ENCODE measurements at places on chromosomes 4 and X. TPM values are rescaled to one million over a fixed set of nuclear protein-coding genes. Genes with fewer than 3 reads are reported as not detected.
A peak's percentile ranks its signal among the peaks of the same experiment; 100 is the strongest.

GRCh38 chrX:14354521-14354920 is 174.8 kb upstream of the GLRA2 start:
- no peaks in the 10 kb centered on the region for H3K4me1 ChIP-seq
- no peak overlapping the region for H3K27ac ChIP-seq
- H3K27me3 ChIP-seq = no peaks in the 10 kb centered on the region
- H3K36me3 ChIP-seq = no peaks in the 10 kb centered on the region
- DNase-seq = no peak

DNA sequence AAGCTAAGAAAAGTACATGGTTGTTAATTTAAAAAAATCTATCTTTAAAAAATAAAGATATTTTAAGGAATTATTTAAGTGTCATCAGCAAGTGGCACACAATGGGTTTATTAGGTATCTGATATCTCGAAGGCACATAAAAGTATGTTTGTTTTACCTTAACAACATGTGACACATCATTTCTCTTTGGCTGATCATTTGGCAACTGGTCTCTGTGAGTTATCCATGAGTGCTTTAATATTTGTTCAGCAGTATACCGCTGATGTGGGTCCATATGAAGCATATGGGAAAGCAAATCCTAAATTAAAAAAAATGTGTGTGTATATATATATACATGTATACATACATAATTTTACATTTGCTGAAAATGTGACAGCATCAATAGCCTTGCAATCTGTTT is 123.2 kb downstream of the RPS6KA6 start:
- H3K36me3 ChIP-seq = no peaks in the 10 kb centered on the region
- H3K27me3 ChIP-seq = no peaks in the 10 kb centered on the region
- no peaks in the 10 kb centered on the region for H3K4me1 ChIP-seq
- no peak overlapping the region for H3K27ac ChIP-seq
- DNase-seq = no peak

DNA sequence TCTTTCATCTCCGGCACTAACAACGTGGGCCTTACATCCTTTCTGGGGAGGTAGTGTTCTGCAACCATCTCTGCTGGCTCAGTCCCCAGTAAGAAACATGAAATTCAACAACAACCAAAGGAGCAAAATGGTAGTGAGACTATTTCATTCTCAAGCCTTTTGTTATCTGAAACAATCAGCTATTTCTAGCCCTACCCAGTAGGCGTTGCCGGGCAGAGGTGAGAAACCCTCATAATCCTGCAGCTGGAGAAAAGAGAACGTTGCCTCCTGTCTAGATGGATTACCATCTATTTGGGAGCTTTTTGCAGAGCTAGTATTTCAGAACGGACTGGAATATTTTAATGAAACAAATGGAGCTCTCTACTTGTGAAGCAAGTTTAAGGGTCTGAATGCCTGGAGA is 66.4 kb upstream of the GPR174 start:
- no peaks in the 10 kb centered on the region for H3K36me3 ChIP-seq
- peak overlapping the region; percentile 6 for H3K27ac ChIP-seq
- no peak overlapping the region for H3K4me3 ChIP-seq
- DNase-seq = peak; percentile 9
- H3K4me1 ChIP-seq = peaks cover 23% of the 10 kb centered on the region

DNA sequence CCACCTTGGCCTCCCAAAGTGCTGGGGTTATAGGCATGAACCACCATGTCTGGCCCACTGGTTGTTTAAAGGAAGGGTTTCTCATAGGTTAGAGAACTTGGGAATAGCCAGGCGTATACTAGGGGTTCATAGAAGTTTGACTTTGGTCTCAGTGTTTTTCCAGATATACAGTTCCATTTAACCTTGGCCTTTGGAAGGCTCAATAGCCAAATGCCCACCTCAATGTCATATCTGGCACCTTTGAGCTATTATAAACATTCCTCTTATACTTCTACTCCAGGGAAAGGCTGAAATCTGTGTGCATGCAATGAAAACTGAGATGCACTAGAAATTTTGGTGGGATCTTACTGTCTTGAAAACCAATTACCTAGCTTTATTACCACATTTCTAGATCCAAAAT is 47.5 kb upstream of the PROM1 start:
- no peaks in the 10 kb centered on the region for H3K27me3 ChIP-seq
- no peak overlapping the region for H3K4me3 ChIP-seq
- no peaks in the 10 kb centered on the region for H3K4me1 ChIP-seq
- no peak for DNase-seq

Gene RAB40AL
- 0.64 TPM for total RNA-seq

Gene NFXL1
- 16.6 TPM for total RNA-seq

- H3K4me1 ChIP-seq = no peaks in the 10 kb centered on the region
- H3K27ac ChIP-seq = no peak overlapping the region
- no peak overlapping the region for H3K4me3 ChIP-seq
- H3K27me3 ChIP-seq = no peaks in the 10 kb centered on the region
- DNase-seq = peak; percentile 26
These were observed 45.6 kb downstream of the MAOB start for GRCh38 chrX:43836435-43837184.

DNA sequence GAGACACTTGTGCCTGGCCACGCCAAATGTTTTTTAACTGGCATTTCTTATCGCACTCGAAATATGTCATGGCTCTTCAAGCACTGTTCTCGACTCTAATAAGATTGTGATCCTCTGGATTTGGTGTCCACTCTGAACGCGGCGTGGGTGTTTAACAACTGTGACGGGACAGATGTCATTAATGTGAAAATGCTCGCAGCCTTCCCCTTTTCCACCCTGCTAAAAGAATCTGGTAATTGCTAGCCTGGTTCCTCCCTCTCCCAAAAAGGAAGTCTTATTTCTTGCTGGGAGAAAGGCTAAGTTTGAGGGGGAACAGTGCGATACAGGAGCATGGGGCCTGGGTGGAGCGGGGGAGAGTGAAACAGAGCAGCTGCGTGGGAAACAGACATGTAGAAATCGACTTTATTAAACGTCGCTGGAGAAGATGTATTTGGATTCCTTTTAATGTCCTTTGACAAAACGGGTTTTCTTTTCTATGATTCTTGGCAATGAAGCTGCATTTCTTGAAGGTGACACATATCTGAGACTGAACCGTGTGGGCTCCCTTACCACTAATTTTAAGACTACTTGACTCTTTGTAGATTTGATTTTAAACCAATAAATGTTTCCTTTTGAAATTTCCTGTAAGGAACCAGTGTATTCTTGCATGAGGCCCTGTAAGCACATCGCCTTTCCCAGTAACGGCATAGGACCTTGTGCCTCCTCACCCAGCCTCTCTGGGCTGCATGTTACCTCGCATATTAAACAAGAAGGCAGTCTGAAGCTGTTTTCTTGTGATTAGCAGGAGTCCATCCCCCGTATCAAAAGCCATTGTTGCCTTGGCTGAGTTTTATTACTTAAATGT is 17.8 kb downstream of the TBC1D1 start:
- H3K27ac ChIP-seq = no peak overlapping the region
- H3K4me3 ChIP-seq = no peak overlapping the region
- no peaks in the 10 kb centered on the region for H3K27me3 ChIP-seq
- no peaks in the 10 kb centered on the region for H3K4me1 ChIP-seq
- no peaks in the 10 kb centered on the region for H3K36me3 ChIP-seq

Gene ETDB
- not detected for total RNA-seq

- no peaks in the 10 kb centered on the region for H3K4me1 ChIP-seq
- no peak overlapping the region for H3K27ac ChIP-seq
- H3K4me3 ChIP-seq = no peak overlapping the region
These were observed 294.8 kb downstream of the ASMT start for GRCh38 chrX:1909419-1910206.

- no peaks in the 10 kb centered on the region for H3K4me1 ChIP-seq
- no peak overlapping the region for H3K27ac ChIP-seq
- no peaks in the 10 kb centered on the region for H3K27me3 ChIP-seq
- no peak for DNase-seq
- no peak overlapping the region for H3K4me3 ChIP-seq
- H3K36me3 ChIP-seq = no peaks in the 10 kb centered on the region
These were observed 34.6 kb upstream of the FRAS1 start for GRCh38 chr4:78022517-78022916.

- no peak for DNase-seq
- H3K4me3 ChIP-seq = no peak overlapping the region
- H3K36me3 ChIP-seq = no peaks in the 10 kb centered on the region
- H3K27me3 ChIP-seq = no peaks in the 10 kb centered on the region
- H3K4me1 ChIP-seq = no peaks in the 10 kb centered on the region
These were observed 9.5 kb upstream of the CENPE start for GRCh38 chr4:103207673-103208072.

GRCh38 chr4:67475155-67475554 is 70.1 kb downstream of the CENPC start:
- no peaks in the 10 kb centered on the region for H3K4me1 ChIP-seq
- H3K36me3 ChIP-seq = peaks cover 39% of the 10 kb centered on the region
- no peak for DNase-seq
- H3K4me3 ChIP-seq = no peak overlapping the region
- no peak overlapping the region for H3K27ac ChIP-seq

- no peak overlapping the region for H3K4me3 ChIP-seq
- no peak overlapping the region for H3K27ac ChIP-seq
- H3K4me1 ChIP-seq = peaks cover 8% of the 10 kb centered on the region
- no peaks in the 10 kb centered on the region for H3K36me3 ChIP-seq
- H3K27me3 ChIP-seq = no peaks in the 10 kb centered on the region
These were observed 78.7 kb downstream of the SYNPO2 start for GRCh38 chr4:118967393-118967792.

Gene ZNF518B
- 48.2 TPM for total RNA-seq

DNA sequence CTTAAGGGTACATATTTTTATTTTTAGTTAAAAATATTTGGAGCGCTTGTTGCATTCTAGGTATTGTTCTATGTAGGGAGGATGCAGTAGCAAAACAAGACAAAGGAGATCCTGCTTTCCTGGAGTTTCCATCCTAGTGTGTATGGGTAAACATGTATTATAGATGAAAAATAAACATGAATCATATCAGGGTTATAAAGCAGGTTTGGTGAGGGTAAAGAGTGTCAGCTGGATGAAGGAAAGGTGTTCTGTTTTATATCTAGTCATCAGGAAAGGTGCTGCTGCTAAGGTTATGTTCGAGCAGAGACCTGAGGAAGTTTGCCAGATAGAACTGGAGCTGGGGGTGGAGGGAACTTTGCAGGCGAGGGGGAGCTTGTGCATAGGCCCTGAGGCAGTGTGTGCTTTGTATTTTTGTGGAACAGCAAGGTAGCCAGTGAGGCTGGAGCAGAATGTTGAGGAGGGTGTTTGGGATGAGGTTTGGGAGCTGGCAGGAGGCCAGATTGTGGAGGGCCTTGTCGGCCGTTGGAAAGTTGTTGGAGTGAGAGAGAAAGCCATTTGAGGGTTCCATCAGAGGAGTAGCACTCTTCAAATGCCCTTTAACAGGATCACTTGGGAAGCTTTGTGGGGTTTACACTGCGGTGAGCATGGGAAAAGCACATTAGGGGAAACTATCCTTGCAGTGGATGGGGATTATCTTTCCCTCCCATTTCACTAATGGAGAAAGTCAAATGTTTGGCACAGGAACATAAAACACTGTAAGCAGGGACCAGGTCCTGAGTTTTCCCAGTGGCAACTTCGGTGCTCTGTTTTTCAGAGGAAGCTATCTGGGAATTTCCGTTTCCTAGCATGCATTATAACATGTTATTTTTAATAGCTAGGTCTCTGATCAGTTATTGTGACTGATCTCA is 35.9 kb downstream of the AFF1 start:
- H3K4me3 ChIP-seq = no peak overlapping the region
- peaks cover 55% of the 10 kb centered on the region for H3K4me1 ChIP-seq
- DNase-seq = no peak
- no peak overlapping the region for H3K27ac ChIP-seq

Gene F8
- total RNA-seq = 2.7 TPM

DNA sequence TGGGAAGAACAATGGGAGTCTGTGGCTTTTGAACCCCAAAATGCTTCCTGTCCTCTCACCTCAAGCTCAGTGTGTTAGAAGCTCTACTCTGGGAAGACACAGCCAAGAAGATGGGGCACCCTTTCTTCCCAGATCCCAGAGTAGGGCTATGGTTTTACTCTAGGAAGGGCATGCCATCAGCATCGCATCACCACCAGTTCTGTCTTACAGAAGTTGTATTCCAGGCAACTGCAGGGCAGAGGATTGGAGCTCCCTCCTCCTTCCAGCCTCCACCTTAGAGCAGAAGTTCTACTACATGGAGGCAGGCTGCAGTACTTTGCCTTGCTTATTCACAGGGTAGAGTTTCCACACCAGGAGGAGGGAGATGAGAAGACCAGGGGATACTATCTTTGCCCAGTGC is 18.1 kb upstream of the ZFX start:
- H3K27me3 ChIP-seq = no peaks in the 10 kb centered on the region
- H3K36me3 ChIP-seq = no peaks in the 10 kb centered on the region
- no peaks in the 10 kb centered on the region for H3K4me1 ChIP-seq
- no peak overlapping the region for H3K27ac ChIP-seq
- no peak for DNase-seq
